Lung (tissue), 17 donors: ENCODE measurements at places on chromosomes 5 and 9. TPM values are rescaled to one million over a fixed set of nuclear protein-coding genes. Genes with fewer than 3 reads are reported as not detected.

- H3K4me3 ChIP-seq: no peak overlapping the region
- no peaks in the 10 kb centered on the region for H3K27me3 ChIP-seq
Observed at GRCh38 chr5:14171046-14171445, 27.9 kb downstream of the TRIO start.

GRCh38 chr5:100553209-100553608, 18.0 kb downstream of the FAM174A start:
- H3K4me1 ChIP-seq: no peaks in the 10 kb centered on the region
- no peak overlapping the region for H3K27ac ChIP-seq
- no peak overlapping the region for H3K4me3 ChIP-seq
- no peaks in the 10 kb centered on the region for H3K27me3 ChIP-seq

GRCh38 chr5:141186897-141187512, at the start of gene PCDHB9:
TSS of gene PCDHB9 (plus strand) at chr5:141187161. CDS start at chr5:141187319, 158 bp downstream.
- no peaks in the 10 kb centered on the region for H3K27me3 ChIP-seq
- peaks cover 3% of the 10 kb centered on the region for H3K36me3 ChIP-seq
- peak; percentile 50 for DNase-seq
- no peak within 1 kb of the TSS for H3K27ac ChIP-seq

DNA sequence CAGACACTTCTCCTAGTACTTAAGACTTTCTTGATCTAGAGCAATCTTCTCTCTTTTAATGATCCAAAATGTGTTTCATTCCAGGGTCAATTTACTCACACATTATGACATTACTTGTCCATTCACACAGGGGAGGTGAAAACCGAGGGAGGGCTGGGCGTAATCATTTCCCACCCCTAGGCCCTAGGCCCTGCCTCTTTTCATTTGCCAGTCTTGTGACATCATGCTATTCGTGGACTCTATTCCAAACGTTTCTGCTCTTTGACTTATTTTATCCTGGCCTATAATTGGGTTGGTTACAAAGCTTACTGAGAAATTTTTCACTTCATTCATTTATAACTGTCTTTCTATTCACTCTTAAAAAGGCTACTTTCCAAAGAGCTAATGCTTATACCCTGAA, 2.4 kb downstream of the DCAF12 start:
- no peaks in the 10 kb centered on the region for H3K27me3 ChIP-seq
- peaks cover 18% of the 10 kb centered on the region for H3K4me1 ChIP-seq
- no peak for DNase-seq
- H3K4me3 ChIP-seq: no peak overlapping the region
- H3K36me3 ChIP-seq: peaks cover 8% of the 10 kb centered on the region

DNA sequence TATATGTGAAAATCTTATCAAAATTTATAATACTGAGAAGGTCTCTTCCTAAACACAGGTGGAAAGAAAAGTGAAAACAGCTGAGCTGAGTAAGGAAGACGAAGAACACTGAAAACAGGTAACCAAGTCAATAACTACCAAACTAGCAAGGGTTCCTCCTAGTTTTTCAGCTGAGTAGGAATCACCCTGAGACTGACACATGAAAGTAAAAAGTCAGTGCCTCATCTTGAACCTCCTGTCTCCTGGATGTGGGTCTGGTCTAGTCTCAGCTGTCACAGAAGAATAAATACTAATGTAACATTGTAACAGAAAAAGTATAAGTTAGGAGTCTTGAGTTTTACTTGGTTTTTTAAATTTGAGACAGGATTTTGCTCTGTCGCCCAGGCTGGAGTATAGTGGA, 121.0 kb downstream of the MEF2C start:
- no peaks in the 10 kb centered on the region for H3K27me3 ChIP-seq
- no peak overlapping the region for H3K27ac ChIP-seq
- H3K4me1 ChIP-seq: no peaks in the 10 kb centered on the region
- H3K4me3 ChIP-seq: no peak overlapping the region

- H3K4me3 ChIP-seq: no peak overlapping the region
- H3K27me3 ChIP-seq: no peaks in the 10 kb centered on the region
- no peaks in the 10 kb centered on the region for H3K4me1 ChIP-seq
- no peaks in the 10 kb centered on the region for H3K36me3 ChIP-seq
- H3K27ac ChIP-seq: no peak overlapping the region
Observed at GRCh38 chr5:60010328-60010727, 116.8 kb upstream of the PDE4D start.

DNA sequence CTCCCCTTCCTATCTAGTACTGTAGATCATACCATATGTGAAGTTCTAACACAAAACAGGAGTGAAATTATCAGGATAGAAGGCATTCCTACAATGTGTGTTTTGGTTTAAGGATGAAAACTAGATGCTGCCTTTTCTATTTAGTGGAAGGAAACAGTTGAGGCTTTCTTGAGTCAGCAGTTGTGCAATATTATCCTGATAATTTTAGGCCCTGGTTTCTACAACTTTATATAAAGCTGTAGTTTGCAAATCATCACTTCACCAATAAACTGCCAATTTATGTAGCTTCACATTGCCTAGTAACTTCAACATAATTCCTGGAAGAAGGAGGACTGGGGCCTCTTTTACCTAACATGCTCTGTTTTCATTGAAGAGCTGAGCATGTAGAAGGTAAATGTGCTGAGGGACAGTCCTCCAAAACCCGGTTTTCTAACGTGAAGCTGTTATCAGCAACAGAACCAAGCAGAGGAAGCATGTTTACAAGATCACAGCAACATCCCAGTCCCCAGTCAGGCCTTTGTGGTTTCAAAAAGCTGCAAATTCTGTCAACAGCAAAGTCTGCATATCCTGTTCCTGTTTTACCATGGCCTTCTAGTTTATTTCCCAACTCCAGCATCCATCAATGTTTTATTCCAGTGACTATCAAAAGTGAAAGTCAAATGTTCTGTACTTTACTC, 513.4 kb upstream of the MEF2C start:
- H3K4me1 ChIP-seq: peaks cover 4% of the 10 kb centered on the region
- H3K36me3 ChIP-seq: no peaks in the 10 kb centered on the region
- no peaks in the 10 kb centered on the region for H3K27me3 ChIP-seq
- peak overlapping the region; percentile 48 for H3K27ac ChIP-seq

The GPR151 gene
- total RNA-seq: not detected

The HIGD2A gene
- 101 TPM for total RNA-seq
